ENCODE measurements at places on chromosomes 3 and 15.

- peak; percentile 10 for DNase-seq
Observed at GRCh38 chr3:126345641-126346460, 11.4 kb downstream of the KLF15 start.

DNA sequence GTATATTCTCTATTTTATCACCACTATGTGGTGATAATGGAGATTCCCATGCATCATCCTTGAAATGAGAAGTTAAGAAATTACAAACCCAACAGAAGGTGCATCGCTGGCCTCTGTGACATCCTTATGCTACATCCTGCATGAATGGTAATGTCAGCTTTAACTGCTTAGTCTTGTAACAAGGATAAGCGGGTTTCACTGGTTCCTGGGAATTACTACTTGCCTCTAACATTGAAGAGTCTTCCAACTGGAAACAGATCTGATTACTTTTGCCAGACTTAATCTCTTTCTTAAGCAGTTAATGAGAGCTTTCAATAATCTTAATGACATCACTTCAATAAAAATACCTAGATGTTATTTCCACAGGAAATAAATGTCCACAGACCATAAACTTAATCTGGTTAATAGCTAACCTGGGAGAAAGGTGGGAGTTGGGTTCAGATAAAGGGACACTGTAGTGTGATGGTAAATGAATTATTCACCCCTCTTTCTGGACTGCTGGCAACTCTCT, 44.0 kb downstream of the FMN1 start:
- no peak for DNase-seq

DNA sequence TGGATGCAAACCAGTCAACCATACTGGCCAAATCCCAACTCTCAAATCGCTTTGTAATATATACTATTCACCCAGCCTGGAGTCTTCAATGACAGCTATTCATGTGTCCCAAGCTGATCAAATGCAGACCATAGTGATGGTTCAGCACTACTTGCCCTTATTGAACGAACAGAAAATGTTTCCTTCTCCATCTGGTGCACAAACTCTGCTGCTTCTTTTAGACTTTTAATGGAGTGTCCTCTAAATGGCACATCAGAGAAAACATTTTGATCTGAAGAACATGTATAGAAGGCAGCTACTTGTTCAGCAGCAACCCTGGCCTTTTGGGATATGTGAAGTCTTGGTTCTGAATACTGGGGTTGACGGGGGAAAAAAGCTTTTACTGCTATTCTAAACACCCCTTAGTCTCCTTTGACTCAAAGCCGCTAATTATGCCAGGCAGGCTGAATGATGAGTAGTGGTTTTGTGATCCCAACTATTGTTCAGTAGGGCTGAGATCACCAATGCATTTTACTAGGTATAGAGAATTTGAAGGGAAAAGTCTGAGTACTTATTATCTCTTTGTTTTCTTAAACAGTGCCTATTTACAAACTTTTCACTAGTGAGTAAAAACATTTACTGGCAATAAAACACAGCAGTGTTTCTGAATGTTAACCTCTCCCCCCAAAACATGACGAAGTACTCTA, 781.2 kb downstream of the ROBO1 start:
- no peak for DNase-seq

DNA sequence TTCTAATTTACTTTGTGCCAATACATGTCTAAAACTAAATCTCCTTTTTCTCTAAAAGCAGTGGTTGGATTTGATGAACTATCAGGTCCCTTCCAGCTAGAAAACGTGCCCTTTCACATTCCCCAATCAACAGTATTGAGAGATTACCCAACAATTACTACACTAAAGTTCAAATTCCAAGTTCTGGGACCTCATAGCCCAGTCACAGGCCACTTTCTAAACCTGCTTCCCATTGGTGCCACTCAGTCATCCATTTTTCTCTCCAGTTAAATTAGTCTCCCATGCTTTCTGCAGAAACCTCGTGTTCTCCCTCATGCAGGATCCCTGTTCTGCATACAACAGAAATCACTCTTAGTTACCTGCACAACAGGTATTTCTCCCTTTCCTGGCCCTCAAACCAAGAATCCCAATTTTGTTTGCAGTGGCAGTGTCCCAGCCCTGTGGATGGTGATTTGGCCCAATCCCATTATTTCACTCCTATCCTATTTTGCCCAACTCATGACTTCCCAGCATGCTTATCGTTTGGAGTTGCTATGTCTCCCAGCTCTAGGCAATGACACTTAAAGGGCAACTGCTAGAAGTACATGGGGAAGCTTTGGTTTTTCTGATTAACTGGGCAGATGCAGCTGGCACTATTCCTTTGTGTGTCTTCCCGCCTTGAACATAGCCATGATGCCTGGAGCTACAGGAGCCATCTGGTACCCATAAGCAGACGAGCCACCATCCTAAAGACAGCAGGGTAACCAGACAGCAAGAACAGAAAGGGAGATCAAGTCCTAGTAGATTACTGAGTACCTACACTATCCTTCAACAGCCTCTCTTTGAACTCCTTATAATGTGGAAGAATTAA, 224.2 kb downstream of the MINAR1 start:
- no peak for DNase-seq
